ENCODE measurements at places on chromosomes 11 and 22.

DNA sequence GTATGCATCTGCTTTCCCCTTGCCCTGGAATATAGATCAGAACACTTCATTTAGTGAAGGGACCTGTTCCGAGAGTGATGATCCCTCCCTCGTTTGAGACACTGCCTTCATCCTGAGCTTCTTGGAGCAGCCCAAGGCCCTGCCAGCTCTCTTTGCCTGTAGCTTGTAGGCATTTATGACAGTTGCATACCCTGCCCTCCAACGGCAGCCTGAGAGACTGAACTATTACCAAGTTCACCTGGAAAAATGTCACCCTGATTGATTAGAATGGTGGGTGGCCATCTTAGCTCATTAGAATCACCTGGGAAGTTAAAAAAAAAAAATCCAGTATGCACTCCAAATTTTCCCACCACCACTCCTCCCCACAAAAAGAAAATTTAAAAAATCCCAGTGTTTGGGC, 1.5 kb downstream of the MICAL3 start:
- no peak for DNase-seq

DNA sequence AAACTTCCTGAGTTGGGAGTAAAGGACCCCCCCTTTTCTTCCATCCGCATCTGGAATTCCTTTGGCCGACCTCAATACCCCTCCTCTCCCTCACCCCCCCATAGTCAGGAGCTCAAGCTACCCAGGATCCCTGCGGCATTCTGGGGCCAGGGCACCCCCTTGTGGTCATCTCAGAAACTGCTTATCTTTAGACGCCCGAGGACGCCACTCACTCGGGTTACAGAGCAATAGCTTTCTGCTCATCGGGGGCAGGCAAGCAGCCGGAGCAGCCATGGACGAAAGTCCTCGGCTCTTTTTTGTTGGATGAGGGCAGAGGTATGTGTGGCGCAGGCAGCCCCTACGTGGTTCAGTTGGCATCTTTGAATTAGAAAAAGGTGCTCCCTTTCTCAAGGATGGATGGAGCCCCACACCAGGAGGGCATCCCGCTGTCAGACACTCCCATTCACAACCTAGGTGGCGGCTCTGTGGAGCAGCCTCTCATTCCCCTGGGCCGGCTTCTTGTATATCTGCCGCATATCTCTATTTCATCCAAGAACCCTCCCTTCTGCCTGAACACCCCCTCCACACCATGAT, 2.3 kb downstream of the C1QTNF5 start:
- peak; percentile 49 for DNase-seq

DNA sequence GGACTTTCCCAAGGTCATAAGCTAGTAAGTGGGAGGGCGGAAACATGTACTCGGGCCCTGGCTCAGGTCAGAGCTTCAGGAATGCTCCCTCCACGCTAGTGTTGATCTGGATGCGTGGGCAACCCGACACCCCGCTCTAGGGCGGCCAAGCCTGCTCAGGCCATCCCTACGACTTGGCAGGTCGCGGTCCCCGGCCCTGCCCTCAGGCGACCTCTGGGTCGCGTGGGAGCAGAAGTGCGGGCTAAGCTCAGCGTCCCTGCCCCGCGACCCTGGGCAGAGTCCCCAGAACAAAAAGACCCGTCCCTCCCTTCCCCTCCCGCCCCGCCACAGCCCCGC, 781 bp upstream of the TEF start:
- no peak for DNase-seq

DNA sequence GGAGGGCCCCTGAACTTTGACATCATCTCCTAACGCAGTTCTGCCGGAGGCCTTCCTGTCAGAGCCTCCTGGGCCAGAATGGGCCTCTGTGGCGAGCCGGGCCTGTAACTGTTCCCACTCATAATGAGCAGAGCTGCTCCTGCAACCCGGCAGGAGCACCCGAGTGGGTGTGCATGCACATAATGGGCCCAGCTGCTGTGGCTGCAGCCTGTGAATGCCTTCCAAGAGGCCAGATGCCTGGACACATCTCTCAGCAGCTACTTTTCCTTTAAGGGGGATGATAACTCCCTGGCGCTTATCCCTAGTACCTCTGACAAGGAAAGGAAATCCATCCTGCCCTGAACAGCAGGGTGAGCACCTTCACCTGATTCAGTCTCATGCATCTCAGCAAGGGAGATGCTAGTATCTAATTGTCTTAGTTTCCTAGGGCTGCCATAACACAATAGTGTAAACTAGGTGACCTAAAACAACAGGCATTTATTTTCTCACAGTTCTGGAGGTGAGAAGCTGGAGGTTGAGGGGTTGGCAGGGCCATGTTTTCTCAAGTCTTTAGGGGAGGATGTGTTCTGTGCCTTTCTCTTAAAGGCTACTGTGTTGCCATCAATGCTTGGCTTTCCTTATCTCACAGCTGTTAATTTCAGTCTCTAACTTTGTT, 120.5 kb downstream of the TEAD1 start:
- DNase-seq = no peak

GRCh38 chr22:23509571-23510302, 70.4 kb downstream of the IGLL1 start:
- DNase-seq = no peak

- DNase-seq = peak; percentile 15
Observed at GRCh38 chr11:94623120-94623735, 56.1 kb downstream of the PIWIL4 start.

- DNase-seq = no peak
Observed at GRCh38 chr11:124644426-124645280, 22.0 kb downstream of the TBRG1 start.

DNA sequence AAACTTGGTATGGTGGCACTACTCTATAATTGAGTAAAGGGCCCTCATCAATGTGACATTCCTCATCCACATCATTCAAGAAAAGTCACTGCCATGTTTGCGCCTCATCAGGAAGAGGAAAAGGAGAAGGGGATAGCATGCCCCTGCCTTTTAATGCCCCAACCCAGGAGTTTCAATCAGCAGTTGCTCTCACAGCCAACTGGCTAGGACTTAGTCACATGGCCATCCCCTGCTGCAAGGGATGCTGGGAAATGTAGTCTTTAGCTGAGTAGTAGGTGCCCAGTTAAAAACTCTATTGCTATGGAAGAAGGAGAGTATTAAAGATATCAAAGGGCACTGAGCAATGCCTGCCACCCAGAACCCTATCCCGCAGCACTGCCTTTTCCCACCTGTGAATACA, 10.9 kb upstream of the CCND1 start:
- DNase-seq = no peak

DNA sequence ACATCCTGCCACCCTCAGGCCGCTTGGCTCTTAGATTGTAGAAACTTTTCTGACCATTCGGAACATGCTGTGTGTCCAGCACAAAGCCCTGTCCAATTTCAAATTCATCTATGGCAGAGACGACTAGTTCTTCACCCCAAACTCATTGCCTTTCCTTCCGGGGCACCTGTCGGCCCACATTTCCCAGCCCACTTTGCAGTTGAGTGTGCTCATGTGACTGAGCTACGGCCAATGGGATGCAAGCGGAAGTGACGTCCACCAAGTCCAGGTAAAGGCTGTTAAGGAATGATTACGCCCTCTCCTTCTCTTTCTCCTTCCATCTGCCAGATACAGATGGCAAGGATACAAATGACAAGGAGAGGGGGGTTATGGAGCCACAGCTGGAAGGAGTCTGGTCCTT, 32.5 kb downstream of the SYT13 start:
- no peak for DNase-seq

DNA sequence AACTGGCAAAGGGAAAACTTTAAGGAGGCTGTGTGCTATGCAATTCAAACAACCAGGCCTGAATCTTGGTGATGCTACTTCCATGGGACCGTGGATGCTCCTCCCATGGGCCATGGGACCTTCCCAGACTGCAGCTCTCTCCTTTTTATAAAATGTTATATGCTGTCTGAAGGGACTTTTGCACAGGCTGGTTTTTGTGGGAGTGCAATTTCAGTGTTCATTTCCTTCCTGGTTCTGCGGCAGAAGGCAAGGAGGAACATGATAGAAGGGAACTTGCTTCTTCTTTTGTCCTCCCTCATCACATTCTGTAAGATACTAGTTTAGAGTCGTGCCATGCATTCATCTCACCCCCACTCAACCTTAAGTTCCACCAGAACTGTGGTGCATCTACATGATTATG, 68.9 kb downstream of the C11orf58 start:
- DNase-seq = no peak
